Transverse colon (tissue), 4 donors: ENCODE measurements at places on chromosomes 7 and 10.

DNA sequence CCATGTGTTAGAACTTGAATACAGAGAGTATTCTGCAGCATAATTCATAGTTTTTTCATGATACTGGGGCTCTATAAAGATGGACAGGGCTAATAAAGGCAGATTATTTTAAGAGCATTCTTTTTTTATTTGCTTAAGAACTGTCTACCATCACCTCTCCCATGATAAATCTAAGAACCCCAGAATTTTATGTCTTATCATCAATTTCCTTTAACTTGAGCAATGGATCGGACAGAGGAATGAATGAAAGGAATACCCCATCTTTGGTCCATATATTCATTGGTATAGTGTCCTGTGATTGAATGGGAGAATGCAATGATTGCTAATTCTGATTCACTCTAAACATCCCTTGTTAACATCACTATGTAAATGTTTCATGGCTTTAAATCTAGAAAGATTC lies 946.3 kb upstream of the LRRN3 start:
- DNase-seq, result no peak

DNA sequence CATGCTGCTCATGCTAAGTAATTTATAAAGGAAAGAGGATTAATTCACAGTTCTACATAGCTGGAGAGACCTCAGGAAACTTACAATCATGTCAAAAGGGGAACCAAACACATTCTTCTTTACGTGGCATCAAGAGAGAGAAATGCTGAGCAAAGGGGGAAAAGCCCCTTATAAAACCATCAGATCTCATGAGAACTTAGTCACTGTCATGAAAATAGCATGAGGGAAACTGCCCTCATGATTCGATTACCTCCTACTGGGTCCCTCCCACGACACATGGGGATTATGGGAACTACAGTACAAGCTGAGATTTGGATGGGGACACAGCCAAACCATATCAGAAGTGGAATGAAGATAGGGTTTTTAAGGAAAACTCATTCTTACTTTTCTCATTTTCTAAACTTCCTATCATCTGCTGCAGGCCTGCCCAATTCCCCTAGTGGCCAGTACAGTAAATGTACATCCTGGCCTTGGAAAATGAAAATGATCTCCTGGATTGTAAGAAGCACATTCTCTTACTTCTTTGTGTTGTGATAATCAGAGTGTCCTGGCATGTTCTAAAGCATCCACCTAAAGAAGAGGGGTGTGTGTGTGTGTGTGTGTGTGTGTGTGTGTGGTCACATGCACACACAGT lies 421.5 kb downstream of the LRMDA start:
- DNase-seq, result no peak

GRCh38 chr10:78292982-78293865 lies 259.6 kb downstream of the RPS24 start:
- DNase-seq, result no peak

DNA sequence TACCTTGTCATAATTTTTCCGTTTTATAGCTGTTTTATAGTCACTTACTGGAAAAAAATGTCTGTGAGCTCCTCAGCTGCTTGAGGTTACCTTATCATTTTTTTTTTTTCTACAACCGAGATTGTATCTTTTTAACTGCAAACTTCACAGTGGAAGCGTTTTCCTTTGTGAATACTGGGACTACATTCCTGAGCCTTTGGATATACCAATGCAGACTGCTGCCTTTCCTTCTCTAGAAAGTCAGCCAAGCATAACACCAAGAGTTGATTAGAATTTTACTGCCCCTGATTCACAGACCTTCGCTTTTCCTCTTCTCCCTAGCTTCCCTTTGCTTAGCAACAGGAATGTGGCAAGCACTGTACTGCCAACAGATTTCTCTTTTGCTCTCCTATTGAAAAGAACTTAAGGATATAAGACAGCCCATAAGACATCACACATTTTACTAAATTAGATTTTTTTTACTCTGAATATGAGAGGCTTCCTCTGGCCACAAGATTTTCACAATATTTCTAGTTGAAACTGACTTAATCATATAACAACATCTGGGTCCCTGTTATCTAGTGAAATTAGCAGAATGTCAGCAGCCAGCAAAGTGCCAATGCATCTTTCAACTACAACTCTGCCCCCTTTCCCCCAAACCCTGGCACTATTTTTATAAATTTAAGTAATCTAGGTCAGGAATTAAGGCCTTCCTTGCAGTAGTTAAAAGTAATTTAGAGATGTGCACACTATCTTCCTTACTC lies 170.6 kb downstream of the PRKG1 start:
- DNase-seq, result no peak

DNA sequence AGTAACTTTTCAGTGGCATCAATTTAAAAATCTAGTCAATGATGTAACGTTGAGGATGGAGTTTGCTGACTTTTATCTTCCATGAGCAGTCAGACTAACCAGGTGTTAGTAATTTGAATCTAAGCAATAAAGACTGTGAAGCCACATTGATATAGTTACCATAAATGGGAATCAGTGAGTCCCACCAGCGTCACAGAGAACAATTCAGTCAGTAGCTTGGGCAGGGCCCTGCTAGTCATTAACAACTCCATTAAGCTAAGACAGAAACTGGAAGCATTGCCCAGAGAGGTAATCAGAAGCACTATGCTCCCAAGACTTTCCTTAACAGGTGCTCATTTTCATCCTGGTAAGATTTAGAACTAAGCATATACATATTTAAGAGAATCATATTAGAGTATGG lies 315.1 kb downstream of the PCDH15 start:
- no peak for DNase-seq

DNA sequence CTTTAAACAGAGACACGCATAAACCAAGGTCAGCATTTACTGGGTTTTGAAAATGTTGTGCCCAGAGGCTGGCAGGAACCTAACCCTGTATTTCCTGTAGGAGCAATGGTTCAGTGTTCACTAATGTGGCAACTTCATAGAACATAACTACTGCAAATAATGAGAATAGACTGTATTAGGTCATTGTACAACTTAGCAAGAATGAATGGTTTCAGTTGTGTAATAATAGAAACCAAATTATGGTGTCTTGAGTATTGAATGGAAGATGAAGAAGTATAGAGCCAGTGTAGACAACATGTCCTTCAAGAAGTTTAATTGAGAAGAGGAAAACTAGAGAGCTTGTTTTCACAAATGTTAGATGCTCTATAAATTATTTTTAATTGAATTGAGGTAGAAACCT lies 172.5 kb downstream of the BUB3 start:
- DNase-seq, result no peak

DNA sequence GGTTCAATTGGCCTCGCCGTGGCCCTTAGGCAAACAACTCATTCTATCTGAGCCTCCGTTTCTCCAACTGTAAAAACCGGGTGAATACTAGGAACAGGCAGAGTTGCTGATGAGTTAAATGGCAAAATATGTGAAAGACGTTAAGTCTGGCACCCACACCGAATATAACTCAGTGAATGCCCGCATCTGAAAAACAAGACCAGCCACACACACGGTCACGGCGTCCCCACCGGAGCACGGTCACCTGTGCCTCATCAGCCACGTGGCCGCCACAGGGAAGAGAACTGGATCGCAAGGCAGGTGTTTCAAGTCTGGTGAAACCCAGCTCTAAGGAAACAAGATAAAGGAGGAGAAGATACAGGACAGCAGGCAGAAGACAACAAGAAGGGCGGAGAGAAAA lies 20.4 kb downstream of the PRKAG2 start:
- no peak for DNase-seq
